AML-193 (cell line): ENCODE measurements at places on chromosomes 16 and 17.

DNA sequence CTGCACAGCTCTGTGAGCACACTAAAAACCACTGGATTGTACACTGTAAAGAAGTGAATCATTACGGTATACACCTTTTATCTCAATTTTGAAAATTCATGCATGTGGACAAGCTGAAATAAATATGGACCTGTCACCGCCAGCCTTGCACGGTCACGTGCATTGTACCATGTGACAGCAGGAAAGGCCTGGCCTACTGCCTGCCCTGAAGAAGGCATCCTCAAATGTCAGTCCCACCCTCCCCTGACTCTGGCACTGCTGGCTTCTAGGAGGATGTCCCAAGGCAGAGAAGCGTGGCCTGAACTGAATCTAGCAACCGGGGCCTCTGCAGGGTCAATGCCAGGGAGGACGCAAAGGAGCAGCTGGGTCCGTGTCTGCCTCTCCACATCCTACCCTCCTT, 34.6 kb downstream of the SLC38A8 start:
- DNase-seq: no peak

DNA sequence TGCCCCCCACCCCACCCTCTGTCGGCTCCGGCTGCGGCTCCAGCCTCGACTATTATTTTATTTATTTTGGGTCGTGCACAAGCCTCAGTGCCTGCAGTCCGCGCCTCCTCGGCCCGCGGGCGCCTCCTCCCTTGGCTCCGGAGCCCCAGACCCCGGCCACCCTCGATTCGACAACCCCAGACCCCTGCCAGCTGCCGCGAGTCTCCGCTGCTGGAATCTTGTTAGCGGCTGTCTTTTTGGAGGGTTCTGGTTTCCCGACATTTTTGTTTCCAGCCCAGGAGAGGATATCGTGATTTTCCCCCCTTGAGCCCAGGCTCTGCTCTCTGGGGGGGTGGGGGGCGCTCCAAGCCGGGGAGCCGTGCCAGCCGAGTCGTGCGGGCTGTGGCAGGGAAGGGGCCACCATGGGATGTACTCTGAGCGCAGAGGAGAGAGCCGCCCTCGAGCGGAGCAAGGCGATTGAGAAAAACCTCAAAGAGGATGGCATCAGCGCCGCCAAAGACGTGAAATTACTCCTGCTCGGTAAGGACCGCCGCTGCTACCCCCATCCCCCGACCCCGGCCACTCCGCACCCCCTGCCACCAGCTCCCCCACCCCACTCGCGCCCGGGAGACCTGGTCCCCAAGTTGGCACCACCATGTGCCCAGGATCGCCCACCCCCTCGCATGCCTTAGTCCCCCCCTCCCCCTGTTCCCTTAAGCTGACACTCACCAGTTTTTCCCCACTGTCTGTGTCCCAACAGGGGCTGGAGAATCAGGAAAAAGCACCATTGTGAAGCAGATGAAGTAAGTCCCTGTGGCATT, 746 bp downstream of the GNAO1 start:
- DNase-seq: no peak

GRCh38 chr17:8163978-8164814, 1.4 kb upstream of the VAMP2 start:
- DNase-seq: peak; percentile 13

DNA sequence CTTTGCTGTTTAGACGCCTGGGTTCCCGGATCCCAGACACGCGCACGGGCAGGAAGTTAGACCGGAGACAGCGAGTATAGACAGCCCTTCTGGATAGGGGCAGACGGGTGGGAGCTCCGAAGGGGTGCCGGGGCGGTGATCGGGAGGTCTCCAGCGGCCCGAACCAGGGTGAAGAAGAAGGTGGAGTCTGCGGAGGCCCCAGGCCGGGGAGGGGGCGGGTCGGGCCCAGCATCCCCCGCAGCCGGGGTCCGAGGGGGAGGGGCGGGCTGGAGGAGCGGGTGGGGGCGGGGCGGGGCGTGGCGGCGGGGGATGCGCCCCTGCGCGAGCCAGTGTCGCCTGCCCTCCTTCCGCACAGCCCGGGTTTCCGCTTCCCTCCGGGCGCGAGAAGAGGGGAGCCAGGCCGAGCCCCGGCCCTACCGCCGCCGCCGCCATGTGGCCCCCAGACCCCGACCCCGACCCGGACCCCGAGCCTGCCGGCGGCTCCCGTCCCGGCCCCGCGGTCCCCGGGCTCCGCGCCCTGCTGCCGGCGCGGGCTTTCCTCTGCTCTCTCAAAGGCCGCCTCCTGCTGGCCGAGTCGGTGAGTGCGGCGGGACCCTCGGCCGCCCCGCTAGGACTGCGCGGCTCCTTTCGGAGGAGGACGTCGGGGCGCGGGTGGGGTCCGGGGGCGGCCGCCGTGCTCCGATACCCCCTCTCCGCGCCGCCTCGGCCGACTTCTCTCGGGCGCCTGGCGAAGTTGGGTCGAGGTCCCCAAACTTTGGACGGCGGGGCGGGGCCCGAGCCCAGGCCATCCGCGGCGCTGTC, at the start of gene CMTM3:
TSS of gene CMTM3 (plus strand) at position 329 of the 801 bp plus-strand sequence. CDS start at position 431, 102 bp downstream.
- peak; percentile 28 for DNase-seq

GRCh38 chr16:28915181-28915580, 9.9 kb downstream of the RABEP2 start:
- no peak for DNase-seq

- DNase-seq: no peak
These were observed 83.5 kb downstream of the GP2 start for GRCh38 chr16:20243731-20244281.

DNA sequence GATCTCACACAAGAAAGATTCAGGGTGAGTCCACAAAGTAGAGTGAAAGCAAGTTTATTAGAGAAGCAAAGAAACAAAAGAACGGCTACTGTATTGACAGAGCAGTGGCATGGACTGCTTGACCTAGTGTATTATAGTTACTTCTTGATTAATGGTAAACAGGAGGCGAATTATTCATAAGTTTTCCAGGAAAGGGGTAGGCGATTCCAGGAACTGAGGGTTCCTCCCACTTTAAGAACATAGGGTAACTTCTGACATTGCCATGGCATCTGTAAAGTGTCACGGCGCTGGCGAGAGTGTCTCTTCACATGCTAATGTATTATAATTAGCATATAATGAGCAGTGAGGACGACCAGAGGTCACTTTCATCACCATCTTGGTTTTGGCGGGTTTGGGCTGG, 93.2 kb downstream of the CACNG3 start:
- no peak for DNase-seq

GRCh38 chr16:641326-642188, at the start of gene MCRIP2:
TSS of gene MCRIP2 (plus strand) at chr16:641828. CDS start at chr16:641992, 164 bp downstream.
- peak; percentile 76 for DNase-seq

DNA sequence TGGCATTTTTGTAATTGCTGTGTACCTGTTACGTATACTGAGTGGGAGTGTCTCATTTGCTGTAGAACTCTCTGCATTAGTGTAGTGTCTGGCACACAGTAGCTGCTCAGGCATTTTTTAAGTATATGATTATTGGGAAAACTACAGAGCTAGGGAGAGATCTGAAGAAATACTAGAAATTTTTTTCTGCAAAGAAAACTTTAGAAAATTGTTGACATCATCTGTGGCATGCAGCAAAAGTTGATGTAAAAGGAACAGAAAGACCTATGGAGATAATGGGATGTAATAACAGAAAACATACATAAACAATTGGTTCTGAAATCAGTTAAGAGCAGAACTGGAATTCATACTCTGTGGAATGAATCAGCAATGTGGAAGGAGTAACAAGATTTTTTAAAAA, 11.6 kb downstream of the CLTC start:
- no peak for DNase-seq

- DNase-seq: no peak
These were observed 18.4 kb upstream of the PDK2 start for GRCh38 chr17:50076591-50077235.

DNA sequence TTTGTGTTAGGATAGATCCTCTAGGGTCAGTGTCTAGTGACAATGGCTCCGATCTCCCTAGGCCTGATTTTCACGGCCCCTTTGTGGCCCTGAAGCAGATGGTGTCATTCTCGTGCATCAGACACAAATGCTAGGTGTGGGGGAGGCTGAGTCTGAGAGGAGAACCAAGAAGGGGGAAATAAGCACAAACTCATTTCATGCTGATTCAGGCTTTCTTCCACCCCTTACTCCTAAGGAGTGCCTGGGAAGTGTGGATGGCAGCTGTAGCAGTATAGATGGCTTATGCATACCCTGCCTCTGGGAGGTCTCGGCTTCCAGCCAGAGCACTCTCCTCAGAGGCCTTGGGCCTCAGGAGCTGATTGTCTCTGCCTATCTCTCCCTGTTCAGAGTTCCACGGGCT, 1.8 kb upstream of the WNK4 start:
- no peak for DNase-seq

- DNase-seq: no peak
These were observed 45.4 kb downstream of the WSB1 start for GRCh38 chr17:27339198-27339835.

DNA sequence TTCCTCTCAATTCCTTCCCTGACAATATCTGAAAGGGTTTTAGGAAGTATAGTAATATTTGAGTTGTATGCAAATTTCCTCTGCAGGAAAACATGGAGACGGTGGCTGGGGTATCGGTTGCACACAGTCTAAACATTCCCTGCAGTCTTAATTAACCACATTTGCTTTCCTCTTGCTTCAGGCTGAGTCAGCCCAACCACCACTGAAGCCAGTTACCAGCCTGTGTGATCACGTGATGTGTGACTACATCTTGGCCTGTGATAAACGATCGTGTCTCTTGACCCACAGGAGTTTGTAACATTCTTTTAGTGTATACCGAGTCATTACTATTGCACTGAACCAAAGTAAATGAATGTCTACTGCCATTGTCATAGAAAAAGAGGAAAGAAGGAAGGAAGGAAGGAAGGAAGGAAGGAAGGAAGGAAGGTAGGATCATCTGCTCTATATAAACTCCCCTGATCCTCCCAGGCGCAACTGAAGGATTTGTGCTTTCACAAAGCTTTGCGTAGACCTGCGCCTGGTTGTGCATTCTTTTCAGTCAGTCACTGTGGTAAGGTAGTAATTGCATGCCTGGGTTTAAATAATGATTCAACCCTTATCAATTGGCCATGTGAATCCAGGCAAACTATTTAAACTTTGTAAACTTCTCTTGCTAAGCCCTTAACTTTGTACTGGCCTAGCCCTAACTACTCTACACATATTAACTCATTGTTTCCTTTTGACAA, 280.6 kb upstream of the SALL1 start:
- DNase-seq: no peak

DNA sequence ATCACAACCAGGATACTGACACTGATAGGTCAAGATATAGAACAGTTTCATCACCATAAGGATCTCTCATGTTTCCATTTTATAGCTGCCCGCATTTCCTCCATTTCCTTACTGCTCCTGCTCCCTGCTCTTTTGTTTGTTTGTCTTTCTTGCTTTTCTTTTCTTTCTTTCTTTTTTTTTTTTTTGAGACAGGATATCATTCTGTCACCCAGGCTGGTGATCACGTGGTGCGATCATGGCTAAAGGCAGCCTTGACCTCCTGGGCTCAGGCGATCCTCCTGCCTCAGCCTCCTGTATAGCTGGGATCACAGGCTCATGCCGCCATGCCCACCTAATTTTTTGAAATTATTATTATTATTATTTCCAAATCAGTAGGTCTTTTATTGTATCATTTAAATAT, 31.7 kb downstream of the PRAC1 start:
- no peak for DNase-seq

- no peak for DNase-seq
These were observed 2.5 kb downstream of the EIF1 start for GRCh38 chr17:41691031-41691777.

DNA sequence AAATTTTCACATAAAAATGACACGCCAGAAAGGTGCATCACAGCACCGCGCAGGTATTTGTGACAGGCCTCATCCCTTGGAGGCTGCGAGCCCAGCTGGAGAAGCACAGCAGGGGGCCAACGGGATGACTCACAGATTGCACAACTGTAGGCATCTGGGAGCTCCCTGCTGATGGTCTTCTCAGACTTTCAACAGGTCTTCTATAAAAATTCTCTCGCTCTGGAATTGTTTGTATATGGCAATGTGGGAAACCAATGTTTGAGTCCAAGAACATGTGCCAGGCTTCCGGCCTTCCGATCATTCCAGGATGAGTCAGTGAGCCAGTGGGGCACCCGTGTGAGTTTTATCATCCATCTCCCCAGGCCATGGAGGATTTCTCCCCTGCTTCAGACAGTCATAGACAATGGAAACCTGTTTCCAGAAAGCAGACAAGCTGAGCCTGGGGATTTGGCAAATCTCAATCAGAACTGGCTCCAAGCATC, 24.1 kb upstream of the ADORA2B start:
- DNase-seq: no peak

DNA sequence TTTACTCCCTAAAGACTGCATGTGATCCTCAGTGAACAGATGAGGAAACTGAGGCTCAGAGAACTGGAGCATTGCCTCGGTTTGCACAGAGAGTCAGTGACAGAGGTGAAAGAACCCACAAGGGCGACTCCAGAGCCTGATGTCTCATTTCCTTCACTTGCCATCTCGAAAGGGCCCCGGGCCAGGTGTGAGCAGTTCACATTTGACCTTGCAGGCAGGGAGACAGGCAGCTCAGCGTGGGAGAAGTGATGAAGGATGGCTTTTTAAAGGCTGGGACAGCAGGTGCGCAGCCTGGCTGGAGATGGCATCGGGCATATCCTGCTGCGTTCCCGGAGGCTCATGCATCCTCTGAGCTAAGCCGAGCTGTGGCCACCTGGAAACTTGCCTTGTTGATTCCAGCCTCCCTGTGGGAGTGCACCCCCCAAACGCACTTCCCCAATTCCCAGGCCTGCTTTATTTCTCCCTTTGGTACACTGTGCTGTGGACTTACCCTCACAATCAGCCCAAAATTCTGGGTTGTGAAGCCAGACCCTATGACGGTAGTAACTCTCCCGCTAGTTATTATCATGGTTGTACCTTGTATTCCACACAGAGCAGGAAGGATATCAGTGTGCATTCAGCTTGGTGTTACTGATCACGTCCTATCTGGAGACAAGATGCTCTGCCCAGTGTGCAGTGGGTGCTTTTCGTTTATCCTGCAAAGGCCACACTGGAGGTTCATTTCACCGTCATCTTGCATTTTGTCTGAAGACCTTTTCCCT, 753.2 kb upstream of the EEF2KMT start:
- DNase-seq: no peak

- no peak for DNase-seq
These were observed 5.8 kb downstream of the RIPOR1 start for GRCh38 chr16:67534431-67534830.

DNA sequence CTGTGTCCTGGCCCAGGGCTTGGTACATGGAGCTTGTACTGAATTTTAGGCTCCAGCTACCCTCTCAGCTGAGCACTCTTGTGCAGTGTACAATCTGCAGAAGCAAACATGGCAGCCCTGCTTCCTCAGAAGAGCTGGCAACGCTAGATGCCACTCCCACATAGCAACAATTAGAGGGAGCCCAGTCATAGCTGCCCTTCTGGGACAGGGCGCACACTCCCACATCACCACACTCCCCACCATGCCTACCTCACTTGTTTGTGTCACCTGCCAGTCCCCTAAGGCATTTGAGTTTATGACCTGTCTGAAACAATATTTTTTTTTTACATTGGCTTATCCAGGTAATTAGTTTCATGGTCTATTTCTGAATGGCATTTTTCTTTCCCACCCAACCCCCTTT, 72.3 kb downstream of the C17orf67 start:
- DNase-seq: no peak
